ENCODE measurements at places on chromosomes 2 and 18. TPM values are rescaled to one million over a fixed set of nuclear protein-coding genes. Genes with fewer than 3 reads are reported as not detected.
A peak's percentile ranks its signal among the peaks of the same experiment; 100 is the strongest.

Gene FMNL2
- 28.0 TPM for total RNA-seq

DNA sequence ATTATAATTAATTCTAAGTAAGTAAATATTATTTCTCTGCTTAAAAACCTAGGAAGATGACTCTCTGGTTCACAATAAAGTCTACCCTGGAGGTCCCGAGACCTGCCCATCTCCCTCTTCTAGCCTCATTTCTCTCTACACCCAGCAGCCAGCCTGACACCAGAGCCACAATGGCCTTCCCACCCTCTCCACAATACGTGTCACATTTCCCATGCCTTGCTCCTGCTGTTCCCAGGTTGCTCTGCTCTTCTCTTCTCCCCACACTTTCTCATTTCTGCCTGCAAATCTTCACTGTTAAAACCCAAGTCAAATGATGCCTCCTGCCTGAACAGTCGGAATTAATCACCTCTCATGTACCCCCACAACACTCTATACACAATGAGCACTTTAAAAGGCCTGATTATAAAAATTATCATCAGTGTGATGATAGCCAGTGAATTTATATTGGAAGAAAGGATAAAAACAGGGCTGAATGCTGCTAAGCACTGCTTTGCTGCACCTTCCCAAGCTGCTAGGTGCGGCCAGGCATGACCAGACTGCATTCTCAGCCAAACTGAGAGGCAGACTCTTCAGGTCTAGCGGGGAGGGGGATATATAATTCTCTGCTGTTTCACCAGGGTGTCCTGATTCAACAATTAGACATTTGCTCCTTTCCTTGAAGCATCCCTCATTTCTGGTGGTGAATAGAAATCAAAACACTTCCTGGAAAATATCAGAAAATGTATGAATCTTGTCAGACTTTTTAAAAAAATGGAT lies 160.6 kb downstream of the DTNA start:
- DNase-seq: no peak

GRCh38 chr2:203799908-203800307 lies 67.7 kb upstream of the CTLA4 start:
- DNase-seq: no peak

DNA sequence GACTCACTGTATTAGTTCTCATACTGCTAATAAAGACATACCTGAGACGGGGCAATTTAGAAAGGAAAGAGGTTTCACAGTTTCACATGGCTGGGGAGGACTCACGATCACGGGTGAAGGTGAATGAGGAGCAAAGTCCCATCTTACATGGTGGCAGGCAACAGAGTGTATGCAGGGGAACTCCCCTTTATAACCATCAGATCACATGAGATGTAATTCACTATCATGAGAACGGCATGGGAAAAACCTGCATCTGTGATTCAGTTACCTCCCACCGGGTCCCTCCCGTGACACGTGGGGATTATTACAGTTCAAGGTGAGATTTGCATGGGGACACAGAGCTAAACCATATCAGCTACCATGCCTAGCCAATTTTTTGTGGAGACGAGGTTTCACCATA lies 168.2 kb downstream of the NEDD4L start:
- no peak for DNase-seq

Gene SNORC
- total RNA-seq: 0.72 TPM

Gene SERPINB2
- 67.6 TPM for total RNA-seq

- DNase-seq: no peak
These were observed 178.2 kb upstream of the ZC3H15 start for GRCh38 chr2:186307871-186308270.

DNA sequence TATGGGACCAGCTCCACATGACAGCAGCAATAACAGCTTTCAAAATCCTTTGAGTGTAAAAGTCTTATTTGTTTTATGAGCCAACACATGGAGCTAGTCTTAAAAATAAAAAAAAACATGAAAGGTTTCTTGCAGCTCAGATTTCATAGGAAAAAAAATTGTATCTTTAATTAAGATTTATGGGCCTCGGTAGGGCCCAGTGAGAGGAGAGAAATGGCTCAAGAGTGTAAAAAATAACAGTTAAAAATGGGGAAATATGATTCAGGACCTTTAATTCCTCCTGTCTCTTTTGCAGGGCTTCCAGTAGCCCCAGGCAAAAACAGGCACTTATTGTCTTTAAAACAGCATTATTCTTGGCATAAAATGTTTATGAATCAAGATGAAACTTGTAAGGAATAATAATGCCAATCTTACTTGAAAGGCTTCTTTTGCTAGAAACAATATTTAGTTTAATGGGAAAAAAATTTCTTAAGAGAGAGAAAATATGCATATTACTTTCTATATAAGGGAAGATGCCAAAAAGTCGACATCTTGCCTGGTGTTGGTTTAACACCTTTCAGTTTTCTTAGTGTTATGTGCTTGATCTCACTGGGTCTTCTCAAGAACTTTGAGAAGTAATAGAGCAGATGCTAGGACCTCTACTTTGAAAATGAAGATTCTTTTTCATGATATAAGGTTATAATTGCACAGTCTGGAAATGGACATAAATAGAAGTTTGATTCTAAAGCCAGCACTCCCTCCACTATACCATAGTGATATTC lies 71.3 kb upstream of the SETBP1 start:
- DNase-seq: no peak

GRCh38 chr2:42523341-42523740 lies 29.6 kb upstream of the KCNG3 start:
- no peak for DNase-seq

- DNase-seq: no peak
These were observed 163.6 kb downstream of the AGPS start for GRCh38 chr2:177556153-177556552.

Gene UGT1A6
- 0.09 TPM for total RNA-seq

DNA sequence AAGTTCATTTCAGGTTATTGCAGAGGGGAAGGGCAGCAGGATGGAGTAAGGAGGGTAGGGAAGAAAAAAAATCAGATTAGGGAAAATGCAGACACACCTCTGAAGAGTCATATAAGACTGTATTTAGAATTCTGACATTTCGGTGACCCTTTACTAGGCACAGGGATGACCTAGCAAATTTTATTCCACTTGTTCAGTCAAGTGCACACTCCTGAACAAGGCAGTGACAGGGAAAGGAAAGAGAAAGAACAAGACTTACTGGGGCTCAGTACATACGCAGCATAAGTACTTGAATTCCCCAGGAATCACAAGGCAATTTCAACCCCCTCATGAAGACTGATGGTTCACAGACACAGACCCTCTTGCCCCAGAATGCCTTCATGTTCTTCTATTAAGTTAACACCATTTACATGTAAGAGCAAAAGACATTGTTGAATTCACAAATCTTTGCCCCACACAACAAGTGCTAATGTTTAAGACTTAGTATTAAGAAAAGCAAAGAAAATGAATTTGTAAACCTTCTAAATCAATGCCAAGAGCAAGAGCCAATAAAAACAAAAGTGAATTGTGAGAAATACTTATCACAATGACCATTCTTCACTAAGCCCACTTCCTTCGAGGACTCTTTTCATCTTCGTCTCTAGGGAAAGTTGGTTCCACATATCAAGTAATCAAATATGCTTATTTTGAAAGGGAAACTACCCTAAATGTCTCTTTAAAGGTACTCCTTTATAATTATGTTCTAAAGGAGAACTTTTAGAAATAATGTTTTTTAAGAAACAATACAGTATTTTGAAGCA lies 47.0 kb downstream of the COBLL1 start:
- peak; percentile 51 for DNase-seq

GRCh38 chr18:22483407-22483806 lies 65.7 kb upstream of the CTAGE1 start:
- DNase-seq: no peak

DNA sequence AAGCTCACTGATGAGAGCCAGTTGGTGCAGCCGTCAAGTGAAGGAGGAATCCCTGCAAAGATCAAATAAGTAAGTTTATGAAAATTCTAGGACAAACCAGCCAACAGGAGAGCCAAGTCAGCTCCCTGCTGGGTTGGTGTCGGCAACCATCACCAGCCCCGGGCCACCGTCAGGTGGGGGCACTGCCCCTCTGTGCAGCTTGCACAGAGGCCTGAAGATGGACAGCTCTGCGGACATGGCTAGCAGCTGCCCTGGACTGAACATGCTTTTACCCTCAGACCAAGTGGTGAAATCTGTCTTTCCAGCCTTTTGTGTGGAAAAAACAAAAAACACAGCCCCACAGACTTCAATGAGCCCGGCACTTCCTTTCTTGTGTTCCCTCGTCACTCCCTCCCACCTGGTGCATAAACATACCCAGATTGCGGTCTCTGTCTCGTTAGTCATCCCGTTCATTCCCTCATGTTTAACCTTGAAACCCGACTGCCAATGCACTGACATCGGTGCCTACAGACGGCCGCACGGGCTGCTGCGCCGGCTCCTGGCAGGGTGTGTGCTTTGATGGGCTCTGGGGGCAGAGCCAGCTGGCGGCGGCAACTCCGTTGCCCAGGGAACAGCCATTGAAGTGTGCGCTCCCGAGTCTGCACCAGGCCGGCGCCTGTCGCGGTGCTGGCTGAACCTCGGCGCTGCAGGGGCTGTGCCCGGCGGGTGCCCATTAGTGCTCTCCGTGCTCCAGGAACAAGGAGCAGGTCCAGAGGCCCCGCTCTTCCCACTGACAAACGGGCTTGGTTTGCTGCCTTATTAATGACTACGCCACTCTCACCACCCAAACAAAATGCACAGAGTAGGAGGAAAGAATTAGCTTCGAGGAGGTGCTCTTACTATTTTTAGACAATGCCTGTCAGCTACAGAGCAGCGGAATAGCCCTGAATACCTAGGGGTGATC lies 95.3 kb downstream of the EIPR1 start:
- no peak for DNase-seq

Gene PROM2
- 0.18 TPM for total RNA-seq

DNA sequence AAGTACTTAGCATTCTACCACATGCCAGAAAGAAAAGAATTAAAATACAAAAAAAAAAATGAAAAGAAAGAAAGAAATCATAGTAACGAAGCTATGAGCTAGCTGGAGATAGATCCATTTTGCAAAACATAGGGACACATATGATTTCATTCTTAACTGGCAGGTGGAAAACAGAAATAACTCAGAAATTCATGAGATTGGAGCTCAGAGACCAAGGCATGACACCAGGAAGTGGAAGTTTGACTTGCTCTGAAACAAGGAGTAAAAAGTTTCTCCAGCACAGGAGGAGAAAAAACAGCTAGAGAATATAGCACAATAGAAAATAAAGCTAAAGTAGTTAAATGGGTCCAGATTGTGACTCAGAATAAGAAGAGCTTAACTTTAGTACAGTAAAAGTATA lies 278.1 kb downstream of the ZEB2 start:
- no peak for DNase-seq

DNA sequence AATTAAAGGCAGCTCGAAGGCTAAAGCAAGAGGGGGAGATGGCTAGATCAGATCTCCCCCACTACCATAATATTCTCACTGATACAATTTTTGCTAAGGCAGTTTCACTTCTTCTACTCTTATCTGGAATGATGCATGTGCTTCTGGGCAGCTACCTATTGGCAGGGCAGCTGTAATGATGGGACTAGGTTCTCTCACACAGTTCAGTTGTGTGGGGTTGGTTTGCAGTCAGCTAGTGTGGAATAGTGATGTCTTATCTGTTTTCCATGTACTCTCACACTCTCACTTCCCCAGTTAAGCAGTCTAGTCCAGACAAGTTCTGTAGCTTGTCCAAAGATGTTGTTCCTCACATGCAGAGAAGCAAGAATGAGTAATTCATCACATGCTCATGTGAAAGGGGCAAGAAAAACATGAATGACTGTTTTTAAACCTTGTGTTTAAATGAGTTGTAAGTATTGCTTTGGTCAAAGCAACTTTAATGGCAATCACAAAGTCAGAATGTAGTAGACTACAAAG lies 836.1 kb downstream of the CBLN2 start:
- peak; percentile 4 for DNase-seq

- peak; percentile 61 for DNase-seq
These were observed 2.9 kb upstream of the BCL2L11 start for GRCh38 chr2:111117598-111118480.

Gene DSC1
- total RNA-seq: 0.25 TPM

DNA sequence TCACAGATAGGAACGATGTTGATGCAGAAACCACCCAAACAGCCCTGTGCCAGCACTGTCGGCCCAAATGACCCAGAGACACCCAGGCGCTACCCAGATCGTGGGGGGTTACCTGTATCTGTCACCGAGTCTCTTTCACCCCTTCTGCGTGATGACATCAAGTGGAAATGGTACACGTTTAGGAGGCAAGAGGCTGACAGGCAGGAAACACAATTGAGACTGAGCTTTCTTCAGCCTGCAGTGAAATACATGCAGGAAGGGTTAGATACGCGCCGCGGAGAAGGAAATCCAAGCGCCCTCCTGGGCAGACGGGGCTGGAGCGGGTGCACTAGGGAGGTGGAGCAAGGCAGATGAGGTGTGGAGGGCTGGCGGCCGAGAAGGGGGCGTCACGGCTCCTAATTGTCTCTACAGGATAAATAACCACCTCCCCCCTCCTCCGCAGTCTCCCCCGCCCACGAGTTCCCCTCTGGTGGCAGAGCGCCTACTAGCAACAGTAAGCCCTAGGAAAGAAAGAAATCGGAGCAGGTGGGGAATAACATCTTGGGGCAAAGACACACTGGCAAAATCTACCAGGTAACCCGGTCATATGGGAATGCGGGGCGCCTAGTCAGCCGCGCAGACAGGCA lies at the start of gene RNF152:
TSS of gene RNF152 (minus strand) at position 325 of the 626 bp plus-strand sequence. CDS start 76,544 bp downstream, outside the sequence.
- DNase-seq: peak; percentile 27

Gene SH2D6
- total RNA-seq: not detected

DNA sequence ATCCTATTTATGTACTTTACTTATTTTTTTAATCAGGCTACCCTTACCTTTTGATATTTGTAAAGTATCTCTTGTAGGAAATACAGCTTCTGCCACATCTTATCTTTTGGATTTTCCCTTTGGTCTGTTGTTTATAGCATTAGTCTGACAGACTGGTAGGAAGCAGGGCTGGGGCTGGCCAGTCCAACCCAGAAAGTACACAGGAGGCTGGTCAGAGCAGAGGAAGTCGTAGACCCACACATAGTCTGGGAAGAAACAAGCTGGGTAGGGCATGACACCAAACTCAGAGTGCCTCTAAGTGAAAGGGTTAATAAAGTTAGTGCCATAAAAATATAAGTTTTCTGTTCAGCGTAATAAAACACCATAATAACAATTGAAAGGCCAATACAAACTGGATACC lies 51.7 kb downstream of the BOLA3 start:
- DNase-seq: no peak

- no peak for DNase-seq
These were observed 1.1 kb downstream of the MYCN start for GRCh38 chr2:15941481-15941850.

DNA sequence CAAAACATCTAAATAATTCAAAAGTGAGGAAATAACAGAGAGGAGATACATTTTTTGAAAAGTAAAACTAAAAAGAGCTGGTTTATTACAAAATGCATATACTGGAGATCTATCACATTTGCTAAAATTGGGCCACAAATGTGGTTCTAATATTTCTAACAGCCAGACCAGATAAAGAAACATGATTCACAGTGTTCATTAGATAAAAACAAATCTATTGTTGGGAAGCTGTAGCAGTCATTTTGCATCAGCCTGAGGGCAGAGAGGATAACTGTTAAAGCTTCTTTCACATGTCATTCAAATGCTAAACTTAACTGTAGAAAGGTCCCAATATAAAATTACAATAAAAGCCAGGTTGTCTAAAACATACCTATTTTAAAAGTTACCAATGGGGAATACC lies 148.3 kb downstream of the GULP1 start:
- DNase-seq: peak; percentile 34

- no peak for DNase-seq
These were observed 34.1 kb upstream of the FAP start for GRCh38 chr2:162277381-162277780.

Gene PGAP1
- total RNA-seq: 14.7 TPM

Gene SH3BP4
- total RNA-seq: 49.7 TPM
